Urinary bladder (tissue), 4 donors: ENCODE measurements at places on chromosomes 3 and 15. TPM values are rescaled to one million over a fixed set of nuclear protein-coding genes. Genes with fewer than 3 reads are reported as not detected.

GRCh38 chr3:125324341-125324740 lies 50.8 kb downstream of the ZNF148 start:
- no peak for DNase-seq

EMC7 gene
- total RNA-seq, result 26.2 TPM

FRG2C gene
- total RNA-seq, result not detected

DNA sequence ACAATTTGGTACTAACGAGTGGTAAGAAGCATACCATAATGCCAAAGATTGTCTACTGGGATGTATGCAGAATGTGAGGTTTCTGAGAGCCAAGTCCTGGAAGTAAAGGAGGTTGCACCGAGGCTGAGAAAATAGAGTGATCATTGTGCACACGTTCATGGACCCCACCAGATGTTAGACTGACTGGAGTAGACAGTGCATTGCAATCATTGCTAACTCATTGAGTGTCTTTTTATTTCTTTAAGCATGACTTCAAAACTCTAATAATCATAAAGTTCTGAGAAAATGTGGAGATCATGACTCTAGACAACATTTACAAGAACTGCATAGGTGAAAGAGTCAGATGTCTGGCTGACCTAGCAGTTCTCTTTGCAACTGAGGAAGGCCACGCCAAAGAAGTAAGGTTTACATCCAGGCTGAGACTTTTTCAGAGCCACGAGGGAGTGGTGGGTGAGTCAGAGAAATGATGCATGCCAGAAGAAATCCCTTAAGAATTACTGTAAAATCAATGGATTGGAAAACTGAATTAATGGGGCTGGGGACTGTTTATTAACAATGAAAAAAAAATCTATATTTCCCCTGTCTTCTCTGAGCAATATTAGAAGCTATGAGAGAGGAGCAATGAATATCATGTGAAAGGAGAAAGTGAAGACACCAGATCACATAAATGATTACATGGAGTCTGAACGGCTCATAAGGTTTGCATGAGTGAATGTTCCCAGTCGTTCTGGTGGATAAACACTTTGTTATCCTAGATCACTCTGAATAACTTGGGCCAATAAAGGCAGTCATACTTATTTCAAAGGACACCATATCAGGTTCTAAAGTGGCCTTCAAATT lies 76.0 kb upstream of the SLC25A26 start:
- no peak for DNase-seq

DNA sequence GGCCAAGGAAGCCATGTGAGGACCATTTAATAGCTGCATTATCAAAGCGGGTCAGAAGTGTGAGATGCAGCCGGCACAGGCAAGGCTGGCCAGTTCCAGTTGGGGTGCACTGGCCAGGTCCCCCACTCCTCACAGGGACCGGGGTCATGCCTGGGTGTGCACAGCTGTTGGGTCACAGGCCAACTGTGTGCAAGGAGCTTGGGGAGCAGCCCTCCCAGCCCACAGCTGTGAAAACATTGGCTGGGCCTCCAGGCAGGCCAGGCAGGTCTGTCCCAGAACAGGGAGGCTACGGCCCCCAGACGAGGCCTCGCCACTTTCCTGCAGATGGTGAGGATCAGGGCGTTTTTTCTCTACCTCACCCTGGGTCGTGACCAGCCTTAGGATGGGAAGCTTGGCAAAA lies 521.0 kb downstream of the NTRK3 start:
- no peak for DNase-seq

- DNase-seq, result peak; percentile 89
Observed at GRCh38 chr3:184298759-184299487, at the start of gene PSMD2. PSMD2 (plus strand) TSS chr3:184299241; CDS start chr3:184299267, 26 bp downstream.

DNA sequence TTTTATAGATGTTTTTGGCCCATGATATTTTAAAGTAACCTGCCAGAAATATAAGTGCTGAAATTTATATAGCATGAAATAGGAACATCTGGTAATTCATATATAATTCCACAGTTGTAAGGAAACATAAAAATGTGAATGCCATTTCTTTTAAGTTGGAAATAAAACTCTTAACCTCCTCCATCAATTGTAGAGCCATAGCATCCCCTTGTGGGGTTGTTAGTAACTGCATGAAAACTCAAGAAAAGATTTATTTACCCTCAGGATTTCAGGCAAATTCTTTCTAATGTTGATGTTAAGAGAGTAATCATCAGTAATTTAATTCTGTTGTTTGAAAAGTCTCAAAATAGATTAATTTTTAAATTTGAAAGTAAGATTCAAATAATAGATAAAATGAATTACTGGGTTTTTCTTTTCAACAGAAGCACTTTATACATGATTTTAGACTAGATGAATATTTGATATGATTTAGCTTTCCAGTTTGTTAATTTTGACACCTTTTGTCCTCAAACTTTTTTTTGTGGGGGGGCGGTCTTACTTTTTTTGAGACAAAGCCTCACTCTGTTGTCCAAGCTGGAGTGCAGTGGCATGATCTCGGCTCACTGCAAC lies 74.7 kb downstream of the RASA2 start:
- peak; percentile 32 for DNase-seq

FILIP1L gene
- total RNA-seq, result 103 TPM

GRCh38 chr15:42137461-42138261 lies 18.8 kb downstream of the PLA2G4F start:
- no peak for DNase-seq

SCAANT1 gene
- total RNA-seq, result not detected

- DNase-seq, result no peak
Observed at GRCh38 chr15:96889734-96890480, 559.4 kb downstream of the NR2F2 start.

- no peak for DNase-seq
Observed at GRCh38 chr3:167930453-167930852, 165.3 kb downstream of the GOLIM4 start.

NCEH1 gene
- total RNA-seq, result 8.9 TPM

IL17RE gene
- total RNA-seq, result 1.2 TPM

- no peak for DNase-seq
Observed at GRCh38 chr15:39205506-39206371, 375.1 kb upstream of the THBS1 start.

WWTR1 gene
- total RNA-seq, result 136 TPM

- DNase-seq, result no peak
Observed at GRCh38 chr3:13142552-13143380, 69.5 kb upstream of the IQSEC1 start.

GRCh38 chr15:22933641-22934061 lies 46.5 kb downstream of the CYFIP1 start:
- DNase-seq, result no peak

DNA sequence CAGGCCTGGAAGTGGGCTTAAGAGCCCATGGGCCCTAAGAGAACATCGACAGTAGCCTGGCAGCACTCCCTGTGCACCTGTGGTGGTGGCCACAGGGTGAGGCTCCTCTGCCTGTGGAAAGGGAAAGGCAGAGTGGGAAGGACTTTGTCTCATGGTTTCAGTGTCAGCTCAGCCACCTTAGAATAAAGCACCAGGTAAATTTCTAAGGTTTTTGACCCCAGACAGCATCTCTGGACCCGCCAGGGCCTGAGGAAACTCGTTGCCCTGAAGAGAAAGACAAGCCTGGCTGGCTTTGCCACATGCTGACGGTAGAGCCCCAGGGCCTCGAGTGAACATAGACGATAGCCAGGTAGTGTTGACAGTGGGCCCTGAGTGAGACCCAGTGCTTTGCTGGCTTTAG lies 22.1 kb downstream of the GOLGA6A start:
- no peak for DNase-seq

DNA sequence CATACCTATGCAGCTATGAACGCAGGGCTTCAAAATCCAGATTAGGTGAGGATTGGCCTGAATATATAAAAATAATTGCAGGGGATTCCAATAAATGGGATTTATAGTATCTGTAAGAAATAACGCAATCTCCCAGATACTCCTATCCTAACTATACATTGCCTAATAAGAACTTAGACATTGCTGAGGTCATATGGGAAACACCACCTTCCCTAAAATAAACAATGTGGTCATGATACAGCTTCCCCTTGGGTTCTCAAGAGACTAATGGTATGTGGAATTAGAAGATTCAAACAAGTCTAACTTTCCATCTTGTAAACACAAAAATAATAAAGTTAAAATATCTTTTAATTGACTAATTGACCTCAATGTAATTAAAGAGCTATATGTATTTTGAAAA lies 28.2 kb downstream of the UBE3A start:
- DNase-seq, result no peak

DNA sequence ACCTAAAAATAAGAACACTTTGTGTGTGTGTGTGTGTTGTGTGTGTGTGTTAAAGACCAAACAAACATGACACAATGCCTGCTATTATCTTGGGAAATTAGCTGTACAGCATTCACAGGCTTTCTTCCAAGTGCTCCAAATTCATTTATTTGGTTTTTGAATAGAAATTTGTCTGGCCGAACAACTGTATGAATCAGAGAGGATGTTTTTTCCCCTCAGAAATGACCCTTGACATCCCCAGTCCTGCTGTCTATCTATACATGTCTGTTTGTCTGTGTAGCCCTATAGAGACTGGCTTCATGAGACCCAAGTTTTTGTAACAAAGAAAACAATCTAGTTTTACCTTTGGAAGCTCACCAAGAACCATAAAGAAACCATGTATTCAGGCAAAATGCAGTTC lies 549.8 kb downstream of the NSUN3 start:
- DNase-seq, result no peak

GRCh38 chr15:84400017-84400740 lies 164.6 kb downstream of the GOLGA6L4 start:
- DNase-seq, result no peak

- DNase-seq, result no peak
Observed at GRCh38 chr3:143526011-143526545, 322.2 kb downstream of the SLC9A9 start.

GRCh38 chr15:80517290-80517689 lies 113.1 kb downstream of the ARNT2 start:
- no peak for DNase-seq

- DNase-seq, result no peak
Observed at GRCh38 chr3:20870106-20870899, 684.3 kb upstream of the SGO1 start.

GRCh38 chr3:13474021-13474420 lies 6.1 kb upstream of the HDAC11 start:
- no peak for DNase-seq

NR2E3 gene
- 2.3 TPM for total RNA-seq

CCR4 gene
- total RNA-seq, result 0.53 TPM
